ENCODE measurements at places on chromosomes 5 and 9. TPM values are rescaled to one million over a fixed set of nuclear protein-coding genes. Genes with fewer than 3 reads are reported as not detected.

Gene CHSY3
- not detected for total RNA-seq

Gene CEMIP2
- 407 TPM for total RNA-seq

Gene EIF4E1B
- not detected for total RNA-seq

Gene CSF1R
- total RNA-seq = not detected

Gene GARIN3
- not detected for total RNA-seq

- no peaks in the 10 kb centered on the region for H3K27me3 ChIP-seq
- no peak overlapping the region for H3K27ac ChIP-seq
- no peak for DNase-seq
- H3K4me3 ChIP-seq = no peak overlapping the region
- H3K36me3 ChIP-seq = no peaks in the 10 kb centered on the region
Observed at GRCh38 chr5:113114559-113114958, 138.0 kb downstream of the DCP2 start.

DNA sequence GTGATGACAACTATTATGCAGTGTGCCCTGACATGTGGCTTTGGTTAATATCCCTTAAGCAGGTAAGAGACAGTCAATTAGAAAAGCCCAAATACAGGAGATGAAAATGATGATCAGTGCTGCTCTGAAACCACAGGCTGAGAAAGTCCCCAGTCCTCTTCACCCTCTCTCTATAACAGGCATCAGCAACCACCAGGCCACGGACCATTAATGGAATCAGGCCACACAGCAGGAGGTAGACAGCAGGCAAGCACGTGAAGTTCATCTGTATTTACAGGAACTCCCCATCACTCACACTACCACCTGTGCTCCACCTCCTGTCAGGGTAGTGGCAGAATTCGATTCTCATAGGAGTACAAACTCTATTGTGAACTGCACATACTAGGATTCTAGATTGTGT lies 591.6 kb upstream of the CYLC2 start:
- H3K27ac ChIP-seq = no peak overlapping the region
- H3K4me1 ChIP-seq = no peaks in the 10 kb centered on the region
- H3K36me3 ChIP-seq = no peaks in the 10 kb centered on the region
- H3K4me3 ChIP-seq = no peak overlapping the region
- H3K27me3 ChIP-seq = no peaks in the 10 kb centered on the region
- no peak for DNase-seq

- DNase-seq = no peak
- H3K4me3 ChIP-seq = no peak overlapping the region
- no peaks in the 10 kb centered on the region for H3K27me3 ChIP-seq
- H3K27ac ChIP-seq = no peak overlapping the region
- H3K4me1 ChIP-seq = no peaks in the 10 kb centered on the region
Observed at GRCh38 chr9:98135938-98136337, 16.9 kb upstream of the TRIM14 start.

GRCh38 chr5:56190497-56190896 lies 42.6 kb downstream of the ANKRD55 start:
- no peaks in the 10 kb centered on the region for H3K36me3 ChIP-seq
- H3K27me3 ChIP-seq = no peaks in the 10 kb centered on the region
- no peak overlapping the region for H3K27ac ChIP-seq
- H3K4me3 ChIP-seq = no peak overlapping the region
- H3K4me1 ChIP-seq = no peaks in the 10 kb centered on the region

DNA sequence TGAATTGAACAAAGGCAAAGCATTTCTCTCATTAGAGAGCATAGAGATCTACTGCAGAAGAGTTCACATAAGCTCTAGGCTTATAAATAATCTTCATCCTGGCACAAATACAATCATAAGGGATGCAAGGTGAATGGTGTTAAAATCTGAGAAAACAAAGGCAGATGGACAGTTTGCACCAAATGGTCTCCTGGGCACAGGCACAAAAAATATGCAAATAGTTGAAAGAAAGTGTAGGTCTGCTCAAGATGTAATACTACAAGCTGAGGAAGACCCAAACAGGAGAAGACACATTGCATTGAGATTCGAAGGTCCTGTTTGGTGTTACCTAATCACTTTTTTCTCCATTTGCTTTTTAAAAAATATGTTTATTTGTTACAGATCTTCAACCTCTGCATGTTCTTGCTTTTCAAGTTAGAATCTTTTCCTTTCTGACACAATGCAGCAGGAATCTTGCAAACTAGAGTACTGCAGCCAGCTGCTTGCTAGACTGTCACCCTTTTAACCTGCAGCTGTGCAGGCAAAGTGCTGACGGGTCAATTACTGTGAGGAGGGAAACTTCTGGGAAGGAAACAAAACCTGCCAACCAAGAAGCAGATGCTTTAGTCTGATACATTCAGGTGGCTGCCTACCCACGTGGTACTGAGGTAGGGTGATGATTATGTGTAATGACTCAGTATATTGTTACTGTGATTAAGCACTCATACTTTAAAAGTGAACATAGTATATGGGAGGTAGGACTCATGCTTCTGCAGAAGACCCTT lies 1048.6 kb upstream of the SEMA6A start:
- no peaks in the 10 kb centered on the region for H3K36me3 ChIP-seq
- H3K4me1 ChIP-seq = no peaks in the 10 kb centered on the region
- no peak overlapping the region for H3K4me3 ChIP-seq
- no peaks in the 10 kb centered on the region for H3K27me3 ChIP-seq

DNA sequence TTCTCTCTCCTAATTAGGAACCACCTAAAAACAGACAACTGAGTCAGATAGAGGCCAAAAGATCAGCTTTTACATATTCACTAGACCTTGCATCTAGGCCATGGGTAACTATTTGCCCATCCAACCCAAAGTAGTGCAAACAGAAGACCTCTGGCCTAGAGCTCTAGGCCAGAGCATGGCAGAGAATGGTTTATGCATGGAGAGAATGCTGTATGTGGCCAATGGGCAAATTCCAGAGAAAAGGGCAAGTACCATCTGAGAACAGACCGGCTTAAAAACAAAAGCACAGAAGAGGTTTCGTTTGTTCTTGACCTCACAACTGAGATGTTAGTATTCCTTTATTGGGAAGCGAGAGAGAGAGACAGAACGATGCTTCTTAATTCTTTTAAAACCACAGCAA lies 151.7 kb upstream of the RFX3 start:
- H3K27ac ChIP-seq = no peak overlapping the region
- H3K4me3 ChIP-seq = no peak overlapping the region
- no peaks in the 10 kb centered on the region for H3K27me3 ChIP-seq
- no peaks in the 10 kb centered on the region for H3K4me1 ChIP-seq

GRCh38 chr9:135588886-135589595 lies 27.5 kb downstream of the PAEP start:
- H3K4me3 ChIP-seq = no peak overlapping the region
- no peak for DNase-seq
- no peak overlapping the region for H3K27ac ChIP-seq
- no peaks in the 10 kb centered on the region for H3K36me3 ChIP-seq
- H3K27me3 ChIP-seq = no peaks in the 10 kb centered on the region

DNA sequence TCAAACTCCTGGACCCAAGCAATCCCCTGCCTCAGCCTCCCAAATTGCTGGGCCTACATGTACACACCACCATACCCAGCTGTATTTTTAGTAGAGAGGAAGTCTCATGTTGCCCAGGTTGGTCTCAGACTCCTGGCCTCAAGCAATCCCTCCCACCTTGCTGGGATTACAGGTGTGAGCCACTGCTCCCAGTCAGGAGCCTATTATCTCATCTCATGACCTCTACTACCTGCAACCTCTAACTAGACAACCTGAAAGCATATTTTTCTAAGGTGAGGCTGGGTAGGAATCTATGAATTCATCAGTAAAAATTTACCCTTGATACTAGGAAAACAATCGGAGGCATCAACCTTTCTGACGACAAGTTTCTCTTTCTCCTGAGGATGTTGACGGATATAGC lies 10.0 kb downstream of the FAM13B start:
- H3K27ac ChIP-seq = no peak overlapping the region
- peaks cover 22% of the 10 kb centered on the region for H3K36me3 ChIP-seq
- H3K4me3 ChIP-seq = no peak overlapping the region
- H3K27me3 ChIP-seq = no peaks in the 10 kb centered on the region
- DNase-seq = no peak

- H3K27me3 ChIP-seq = peaks cover 4% of the 10 kb centered on the region
- no peaks in the 10 kb centered on the region for H3K4me1 ChIP-seq
- no peak overlapping the region for H3K4me3 ChIP-seq
- H3K36me3 ChIP-seq = no peaks in the 10 kb centered on the region
- no peak for DNase-seq
Observed at GRCh38 chr5:132183723-132184122, 43.9 kb downstream of the P4HA2 start.

DNA sequence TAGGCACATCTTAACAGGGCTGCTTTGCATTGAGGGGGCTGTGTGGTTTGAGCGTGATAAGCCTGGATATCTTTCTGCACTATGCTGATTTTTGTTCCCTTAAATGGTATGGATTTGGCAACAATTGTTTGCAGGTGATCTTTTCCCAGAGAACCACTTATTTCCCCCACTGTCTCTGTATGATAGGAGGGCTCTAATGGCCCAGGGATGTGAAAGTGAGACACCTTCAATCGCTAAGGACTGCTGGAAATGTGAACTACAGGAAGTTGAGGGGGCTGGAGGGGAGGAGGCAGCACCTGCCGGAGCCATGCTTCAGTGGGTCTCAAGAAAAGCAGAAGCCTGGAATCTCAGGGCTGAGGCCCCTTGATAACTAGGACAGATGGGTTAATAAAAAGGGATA lies 29.4 kb downstream of the SYK start:
- no peak for DNase-seq
- H3K4me1 ChIP-seq = no peaks in the 10 kb centered on the region
- H3K27me3 ChIP-seq = no peaks in the 10 kb centered on the region
- H3K4me3 ChIP-seq = no peak overlapping the region

GRCh38 chr5:91311168-91311696 lies 71.9 kb downstream of the ARRDC3 start:
- H3K36me3 ChIP-seq = no peaks in the 10 kb centered on the region
- H3K4me3 ChIP-seq = peak overlapping the region; percentile 78
- H3K4me1 ChIP-seq = peaks cover 47% of the 10 kb centered on the region
- peak overlapping the region; percentile 77 for H3K27ac ChIP-seq

DNA sequence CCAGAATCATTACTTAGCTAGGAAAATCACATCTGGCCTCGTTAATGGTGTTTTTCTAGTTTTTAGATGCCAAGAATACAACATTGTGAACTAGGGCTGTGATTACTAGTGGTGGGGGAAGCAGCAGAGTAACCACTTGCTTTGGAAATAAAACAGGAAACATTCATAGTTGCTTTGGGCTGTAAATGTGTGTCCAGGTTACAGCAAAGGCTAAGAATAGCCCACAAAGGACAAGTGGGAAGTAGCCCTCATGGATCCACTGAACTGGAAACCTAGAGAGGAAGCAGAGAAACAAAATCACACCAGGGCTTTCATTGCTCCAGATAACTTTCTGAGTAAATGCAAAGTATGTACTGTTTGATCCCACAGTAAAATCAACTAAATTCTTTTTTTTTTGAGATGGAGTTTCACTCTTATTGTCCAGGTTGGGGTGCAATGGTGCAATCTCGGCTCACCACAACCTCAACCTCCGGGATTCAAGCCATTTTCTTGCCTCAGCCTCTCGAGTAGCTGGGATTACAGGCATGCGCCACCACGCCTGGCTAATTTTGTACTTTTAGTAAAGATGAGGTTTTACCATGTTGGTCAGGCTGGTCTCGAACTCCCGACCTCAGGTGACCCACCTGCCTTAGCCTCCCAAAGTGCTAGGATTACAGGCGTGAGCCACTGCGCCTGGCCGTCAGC lies 56.2 kb upstream of the TNFSF15 start:
- no peak for DNase-seq
- no peak overlapping the region for H3K4me3 ChIP-seq
- H3K4me1 ChIP-seq = peaks cover 4% of the 10 kb centered on the region
- H3K27ac ChIP-seq = no peak overlapping the region
- no peaks in the 10 kb centered on the region for H3K36me3 ChIP-seq
- peaks cover 6% of the 10 kb centered on the region for H3K27me3 ChIP-seq

GRCh38 chr5:179065703-179066102 lies 5.5 kb downstream of the ZNF354C start:
- H3K27me3 ChIP-seq = no peaks in the 10 kb centered on the region
- DNase-seq = no peak
- no peak overlapping the region for H3K4me3 ChIP-seq
- H3K4me1 ChIP-seq = peaks cover 11% of the 10 kb centered on the region
- no peak overlapping the region for H3K27ac ChIP-seq

GRCh38 chr9:25254051-25254450 lies 424.2 kb downstream of the TUSC1 start:
- no peaks in the 10 kb centered on the region for H3K4me1 ChIP-seq
- no peaks in the 10 kb centered on the region for H3K36me3 ChIP-seq
- no peak overlapping the region for H3K27ac ChIP-seq
- H3K27me3 ChIP-seq = no peaks in the 10 kb centered on the region
- no peak overlapping the region for H3K4me3 ChIP-seq

GRCh38 chr5:158499075-158499891 lies 600.4 kb downstream of the EBF1 start:
- no peak overlapping the region for H3K4me3 ChIP-seq
- no peaks in the 10 kb centered on the region for H3K36me3 ChIP-seq
- no peaks in the 10 kb centered on the region for H3K4me1 ChIP-seq
- no peak for DNase-seq
- H3K27ac ChIP-seq = no peak overlapping the region

DNA sequence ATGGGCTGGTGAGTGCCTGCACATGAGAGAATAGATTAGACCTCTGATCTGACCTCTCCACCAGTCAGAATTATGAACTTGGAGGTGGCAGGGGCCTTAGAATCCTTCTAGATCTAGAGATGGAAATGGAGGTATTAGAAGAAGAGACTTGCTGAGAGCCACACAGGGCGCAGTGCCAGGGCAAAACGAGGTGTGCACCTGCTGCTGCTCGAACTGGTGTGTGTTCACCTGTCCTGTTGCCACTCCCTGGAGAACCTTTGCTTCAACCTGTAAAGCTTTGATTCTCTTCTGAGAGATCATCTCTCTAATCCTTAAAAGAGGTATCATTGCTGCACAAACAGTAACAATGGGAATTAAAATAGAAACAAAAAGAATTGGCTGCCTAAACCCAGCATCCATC lies 24.9 kb downstream of the FRMPD1 start:
- no peaks in the 10 kb centered on the region for H3K4me1 ChIP-seq
- H3K27ac ChIP-seq = no peak overlapping the region
- no peak overlapping the region for H3K4me3 ChIP-seq
- DNase-seq = no peak

DNA sequence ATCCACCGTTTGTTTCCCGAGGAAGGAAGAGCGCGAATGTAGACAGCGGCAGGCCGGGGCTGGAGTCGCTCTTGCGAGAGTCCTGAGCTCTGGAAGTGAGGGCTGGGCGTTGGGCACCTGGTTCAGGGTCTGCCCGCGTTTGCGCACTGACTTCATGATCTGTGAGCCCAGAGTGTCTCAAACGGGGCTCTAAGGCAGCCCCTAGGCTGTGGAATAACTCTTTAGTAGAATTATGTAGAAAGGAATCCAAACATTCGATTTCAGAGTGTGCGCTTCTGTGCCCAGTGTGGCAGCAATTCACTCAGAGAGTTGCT lies 478 bp upstream of the GGTA1 start:
- H3K4me1 ChIP-seq = peaks cover 16% of the 10 kb centered on the region
- DNase-seq = no peak
- no peak overlapping the region for H3K4me3 ChIP-seq
- no peak overlapping the region for H3K27ac ChIP-seq

GRCh38 chr5:149775785-149776184 lies 45.7 kb downstream of the PPARGC1B start:
- DNase-seq = peak; percentile 24
- no peaks in the 10 kb centered on the region for H3K36me3 ChIP-seq
- no peak overlapping the region for H3K27ac ChIP-seq
- H3K27me3 ChIP-seq = no peaks in the 10 kb centered on the region
- H3K4me3 ChIP-seq = no peak overlapping the region
- no peaks in the 10 kb centered on the region for H3K4me1 ChIP-seq

GRCh38 chr5:56123531-56124243 lies 109.4 kb downstream of the ANKRD55 start:
- H3K4me3 ChIP-seq = no peak overlapping the region
- no peaks in the 10 kb centered on the region for H3K27me3 ChIP-seq
- peaks cover 26% of the 10 kb centered on the region for H3K4me1 ChIP-seq
- no peaks in the 10 kb centered on the region for H3K36me3 ChIP-seq
- H3K27ac ChIP-seq = no peak overlapping the region
- no peak for DNase-seq
